ENCODE measurements at places on chromosomes 12 and 14. TPM values are rescaled to one million over a fixed set of nuclear protein-coding genes. Genes with fewer than 3 reads are reported as not detected.

The KRT72 gene
- not detected for total RNA-seq

The RNASE3 gene
- total RNA-seq, result not detected

The PIWIL1 gene
- not detected for total RNA-seq

The PTPRO gene
- total RNA-seq, result not detected

The PLEKHG7 gene
- total RNA-seq, result 0.10 TPM

The GARIN6 gene
- not detected for total RNA-seq

The DRAM1 gene
- total RNA-seq, result 23.3 TPM

The STAC3 gene
- 0.27 TPM for total RNA-seq

The MFAP5 gene
- 0.36 TPM for total RNA-seq

The GUCY2C gene
- not detected for total RNA-seq

All from A549 treated with RU486 at 1 μM for 4 hours (cell line).